Thoracic aorta (tissue), 2 donors: ENCODE measurements at places on chromosomes 6 and 20. TPM values are rescaled to one million over a fixed set of nuclear protein-coding genes. Genes with fewer than 3 reads are reported as not detected.

DNA sequence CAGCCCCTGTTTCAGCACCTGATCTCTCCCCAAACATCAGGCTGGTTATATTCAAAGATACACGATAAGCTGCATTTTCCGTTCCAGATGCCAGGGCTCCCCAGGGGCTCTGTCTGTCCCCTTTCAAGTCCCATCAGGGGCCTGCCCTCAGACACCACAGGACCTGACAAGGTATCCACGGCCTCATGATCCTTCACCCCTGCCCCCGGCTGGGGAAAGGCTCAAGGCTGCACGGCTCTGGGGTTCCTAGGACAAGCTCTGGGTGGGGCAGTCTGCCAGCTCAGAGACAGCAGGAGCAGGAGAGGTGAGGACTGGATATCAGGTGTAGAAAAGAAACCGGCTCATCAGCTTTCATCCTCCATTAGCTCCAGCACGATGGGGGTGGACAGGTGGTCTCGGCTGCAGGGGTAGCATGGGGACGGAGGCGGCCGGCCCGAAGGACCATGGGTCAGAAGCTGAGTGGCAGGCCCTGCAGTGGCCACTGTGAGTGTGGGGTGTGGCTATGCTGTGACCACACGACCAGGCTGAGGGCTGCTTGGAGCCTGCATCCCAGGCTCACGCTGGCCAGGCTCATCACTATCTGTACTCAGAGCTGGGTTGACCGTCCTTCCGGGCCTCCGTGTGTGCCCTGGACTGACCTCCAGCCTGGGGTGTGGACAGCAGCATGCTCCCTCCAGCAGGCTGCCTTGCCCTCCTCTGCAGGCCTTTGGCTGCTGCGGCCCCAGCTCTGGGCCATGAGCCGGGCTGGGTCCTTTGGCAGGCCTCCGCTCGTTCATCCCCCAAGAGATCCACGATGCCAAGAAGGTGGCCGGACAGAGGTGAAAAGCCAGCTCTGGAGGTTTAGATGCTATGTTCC lies 386.2 kb downstream of the THBS2 start:
- H3K36me3 ChIP-seq, result no peaks in the 10 kb centered on the region
- no peak overlapping the region for H3K4me3 ChIP-seq
- H3K27ac ChIP-seq, result no peak overlapping the region
- no peaks in the 10 kb centered on the region for H3K27me3 ChIP-seq
- DNase-seq, result no peak
- H3K4me1 ChIP-seq, result no peaks in the 10 kb centered on the region

The RAET1L gene
- not detected for total RNA-seq

DNA sequence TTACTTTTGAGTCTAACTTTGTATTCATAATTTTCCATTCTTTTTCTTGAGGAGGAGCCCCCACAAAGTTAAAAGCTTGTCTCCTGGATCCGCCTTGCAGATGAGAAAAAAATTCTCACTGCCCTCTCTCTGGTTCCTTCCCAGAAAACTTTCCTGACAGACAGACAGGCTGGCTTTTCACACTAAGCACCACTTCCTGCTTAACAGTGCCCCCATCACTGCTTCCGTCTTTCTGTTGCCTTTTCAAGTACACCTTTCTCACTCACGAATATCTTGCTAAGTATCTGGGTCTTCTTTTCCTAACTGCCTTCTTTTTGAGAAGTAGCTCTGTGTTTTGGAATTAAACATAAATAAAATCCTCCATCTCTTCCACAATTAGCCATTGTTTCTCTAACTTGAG lies 19.8 kb upstream of the LMBRD1 start:
- no peak overlapping the region for H3K27ac ChIP-seq
- no peaks in the 10 kb centered on the region for H3K36me3 ChIP-seq
- no peak for DNase-seq
- peaks cover 2% of the 10 kb centered on the region for H3K4me1 ChIP-seq
- H3K4me3 ChIP-seq, result no peak overlapping the region
- no peaks in the 10 kb centered on the region for H3K27me3 ChIP-seq

- no peak overlapping the region for H3K27ac ChIP-seq
- H3K4me1 ChIP-seq, result no peaks in the 10 kb centered on the region
- no peaks in the 10 kb centered on the region for H3K27me3 ChIP-seq
- DNase-seq, result no peak
- H3K4me3 ChIP-seq, result no peak overlapping the region
Observed at GRCh38 chr6:129539032-129539431, 170.9 kb downstream of the ARHGAP18 start.

DNA sequence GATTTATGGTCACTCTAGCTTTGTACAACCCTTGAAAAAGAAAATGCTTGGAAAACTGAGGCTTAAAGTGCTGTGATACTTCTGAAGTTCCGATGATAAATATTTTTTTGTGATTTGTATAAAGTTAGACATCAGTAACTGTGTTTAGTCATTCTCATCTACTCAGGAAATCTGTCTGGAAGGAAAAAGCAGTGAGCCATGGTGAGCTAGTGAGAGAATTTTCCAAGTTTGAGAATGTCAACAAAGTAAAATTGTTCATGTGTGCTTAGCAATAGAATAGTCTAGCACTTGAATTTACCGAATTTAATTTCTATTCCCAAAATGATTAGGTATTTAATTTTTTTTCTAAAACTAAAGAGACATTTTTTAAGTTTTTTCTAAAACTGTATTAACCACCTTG lies 41.3 kb upstream of the PLCB4 start:
- H3K27me3 ChIP-seq, result no peaks in the 10 kb centered on the region
- H3K4me1 ChIP-seq, result peaks cover 7% of the 10 kb centered on the region
- H3K36me3 ChIP-seq, result no peaks in the 10 kb centered on the region
- no peak for DNase-seq

GRCh38 chr6:22631091-22631490 lies 61.7 kb downstream of the HDGFL1 start:
- DNase-seq, result no peak
- H3K27me3 ChIP-seq, result no peaks in the 10 kb centered on the region
- H3K4me1 ChIP-seq, result peaks cover 16% of the 10 kb centered on the region
- no peak overlapping the region for H3K27ac ChIP-seq
- no peaks in the 10 kb centered on the region for H3K36me3 ChIP-seq
- H3K4me3 ChIP-seq, result no peak overlapping the region

The ZDHHC14 gene
- 20.0 TPM for total RNA-seq

DNA sequence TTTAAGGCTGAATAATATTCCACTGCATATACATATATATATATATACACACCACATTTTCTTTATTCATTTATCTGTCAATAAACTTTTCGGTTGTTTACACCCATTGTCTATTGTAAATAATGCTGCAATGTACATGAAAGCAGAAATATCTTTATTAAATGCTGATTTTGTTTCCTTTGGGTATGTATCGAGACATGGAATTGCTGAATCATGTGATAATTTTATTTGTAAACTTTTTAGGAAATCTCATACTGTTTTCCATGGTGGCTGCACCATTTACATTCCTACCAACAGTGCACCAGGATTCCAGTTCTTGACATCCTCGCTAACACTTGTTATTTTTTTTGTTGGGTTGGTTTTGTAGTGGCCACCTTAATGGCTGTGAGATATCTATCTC lies 14.1 kb upstream of the HLA-DOA start:
- no peaks in the 10 kb centered on the region for H3K27me3 ChIP-seq
- H3K27ac ChIP-seq, result no peak overlapping the region
- H3K4me1 ChIP-seq, result peaks cover 3% of the 10 kb centered on the region
- no peak overlapping the region for H3K4me3 ChIP-seq

- H3K4me3 ChIP-seq, result no peak overlapping the region
- no peaks in the 10 kb centered on the region for H3K4me1 ChIP-seq
- H3K27me3 ChIP-seq, result no peaks in the 10 kb centered on the region
- H3K36me3 ChIP-seq, result peaks cover 5% of the 10 kb centered on the region
- H3K27ac ChIP-seq, result no peak overlapping the region
Observed at GRCh38 chr6:109762769-109763441, 71.8 kb downstream of the FIG4 start.

DNA sequence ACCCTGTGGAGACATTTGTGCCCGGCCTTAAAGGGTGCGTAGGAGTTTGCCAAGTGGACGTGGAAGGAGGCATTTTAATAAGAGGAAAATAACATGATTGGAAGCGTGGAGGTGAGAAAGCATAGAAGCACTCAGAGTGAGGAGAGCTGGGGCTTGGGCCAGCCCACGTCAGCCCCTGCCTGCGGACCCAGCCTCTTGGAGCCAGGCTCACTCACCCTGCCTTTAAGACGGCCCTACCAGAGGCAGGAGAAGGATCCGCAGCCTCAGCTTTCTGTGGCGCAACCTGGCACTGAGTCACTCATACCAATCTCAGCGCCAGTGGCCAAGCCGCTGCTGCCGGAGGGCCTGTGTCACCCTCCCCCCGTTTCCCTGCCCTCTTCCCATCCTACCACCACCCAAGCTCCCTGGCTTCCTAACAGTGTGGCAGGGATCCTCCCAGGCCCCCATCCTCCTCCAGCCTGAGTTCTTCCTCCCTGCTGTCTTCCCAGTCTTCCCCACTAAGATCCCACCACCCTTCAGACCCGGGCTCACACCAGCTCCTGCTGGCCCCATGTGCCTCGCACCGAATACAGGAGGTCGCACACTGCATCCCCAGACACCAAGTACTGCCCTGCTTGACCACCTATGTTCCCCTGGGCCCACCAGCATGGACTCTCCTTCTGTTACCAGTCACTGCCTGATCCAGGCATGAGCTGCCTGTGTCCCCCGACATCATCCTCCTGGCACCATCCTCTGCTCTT lies 285.2 kb downstream of the UST start:
- DNase-seq, result no peak
- H3K27ac ChIP-seq, result peak overlapping the region; percentile 84
- H3K4me1 ChIP-seq, result peaks cover 16% of the 10 kb centered on the region
- peak overlapping the region; percentile 22 for H3K4me3 ChIP-seq
- H3K27me3 ChIP-seq, result no peaks in the 10 kb centered on the region
- H3K36me3 ChIP-seq, result no peaks in the 10 kb centered on the region

- DNase-seq, result no peak
- no peak overlapping the region for H3K27ac ChIP-seq
- H3K36me3 ChIP-seq, result no peaks in the 10 kb centered on the region
- H3K4me3 ChIP-seq, result no peak overlapping the region
Observed at GRCh38 chr20:51935003-51935358, 132.7 kb upstream of the SALL4 start.

The FNDC1 gene
- 5.3 TPM for total RNA-seq

The IMPG1 gene
- total RNA-seq, result not detected

DNA sequence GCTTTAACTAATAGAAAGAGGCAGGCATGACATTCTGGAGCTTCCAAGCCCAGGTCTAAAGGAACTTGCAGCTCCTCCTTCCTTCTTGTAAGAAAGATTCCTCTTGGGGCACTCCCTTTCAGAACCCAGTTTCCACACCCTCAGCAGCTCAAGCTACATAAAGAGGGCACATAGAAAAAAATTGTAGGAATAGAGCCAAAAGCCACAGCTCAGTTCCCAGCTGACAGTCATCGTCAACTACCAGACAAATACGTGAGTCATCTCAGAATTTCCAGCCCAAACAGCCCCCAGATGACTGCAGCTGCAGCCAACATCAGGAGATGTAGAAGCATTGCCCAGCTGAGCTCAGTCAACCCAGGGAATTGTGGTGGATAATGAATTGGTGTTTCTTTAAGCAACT lies 349.8 kb upstream of the ARID1B start:
- no peak overlapping the region for H3K27ac ChIP-seq
- H3K36me3 ChIP-seq, result no peaks in the 10 kb centered on the region
- H3K4me3 ChIP-seq, result no peak overlapping the region
- H3K27me3 ChIP-seq, result no peaks in the 10 kb centered on the region
- DNase-seq, result peak; percentile 38
- peaks cover 12% of the 10 kb centered on the region for H3K4me1 ChIP-seq

GRCh38 chr6:8054276-8054675 lies 9.9 kb downstream of the BLOC1S5 start:
- H3K27me3 ChIP-seq, result no peaks in the 10 kb centered on the region
- no peak overlapping the region for H3K4me3 ChIP-seq
- DNase-seq, result no peak
- no peaks in the 10 kb centered on the region for H3K4me1 ChIP-seq
- H3K36me3 ChIP-seq, result no peaks in the 10 kb centered on the region

DNA sequence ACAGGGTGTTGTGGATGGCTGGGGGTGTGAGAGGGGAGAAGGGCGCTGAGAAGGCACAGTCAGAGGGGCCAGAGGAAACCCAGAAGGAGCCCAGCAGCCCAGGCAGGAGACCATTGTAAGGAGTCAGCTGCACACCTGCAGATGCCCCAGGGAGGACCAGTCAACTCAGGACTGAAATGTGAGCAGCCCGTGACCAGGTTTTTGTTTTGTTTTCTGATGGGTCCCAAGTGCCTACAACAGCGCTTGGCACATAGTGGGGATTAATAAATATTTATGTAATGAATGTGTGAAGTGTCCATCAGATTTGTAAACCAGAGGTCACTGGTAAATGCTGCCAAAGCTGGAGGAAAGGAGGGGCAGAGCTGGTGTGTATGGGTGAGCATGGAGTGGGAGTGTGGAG lies 30.2 kb downstream of the TRAM2 start:
- H3K27ac ChIP-seq, result no peak overlapping the region
- peaks cover 99% of the 10 kb centered on the region for H3K4me1 ChIP-seq
- H3K36me3 ChIP-seq, result no peaks in the 10 kb centered on the region
- no peak overlapping the region for H3K4me3 ChIP-seq
- no peak for DNase-seq
- H3K27me3 ChIP-seq, result no peaks in the 10 kb centered on the region

The LPA gene
- total RNA-seq, result not detected

DNA sequence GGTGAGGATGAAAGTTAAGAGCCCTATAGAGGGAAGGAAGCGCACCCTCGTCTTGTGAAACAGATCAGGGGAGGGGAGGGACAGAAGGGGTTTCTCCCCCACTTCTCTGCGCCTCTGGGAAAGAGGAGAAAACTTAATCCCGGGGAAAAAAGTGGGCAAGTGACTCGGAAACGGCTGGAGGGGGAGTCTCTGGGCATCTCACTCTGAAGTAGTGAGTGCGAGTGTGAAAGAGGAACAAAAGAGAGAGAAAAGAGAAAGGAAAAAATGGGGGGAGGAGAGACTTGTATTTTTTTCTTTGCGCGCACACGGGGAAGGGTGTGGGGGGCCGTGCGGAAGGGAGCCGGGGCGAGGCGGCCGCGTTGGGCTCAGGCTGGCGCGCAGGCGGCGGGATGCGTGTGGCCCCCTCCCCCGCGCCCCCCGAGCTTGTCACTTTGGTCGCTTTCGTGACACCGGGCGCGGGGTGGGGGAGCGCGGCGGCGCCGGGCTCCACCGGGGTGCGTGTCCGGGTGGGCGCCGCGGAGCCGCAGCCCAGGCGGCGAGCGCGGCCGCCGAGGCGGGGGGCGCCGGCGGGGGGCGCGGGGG lies 454 bp downstream of the L3MBTL3 start:
- no peaks in the 10 kb centered on the region for H3K36me3 ChIP-seq
- H3K4me3 ChIP-seq, result peak overlapping the region; percentile 88
- H3K27me3 ChIP-seq, result no peaks in the 10 kb centered on the region
- peaks cover 8% of the 10 kb centered on the region for H3K4me1 ChIP-seq
- H3K27ac ChIP-seq, result peak overlapping the region; percentile 70

DNA sequence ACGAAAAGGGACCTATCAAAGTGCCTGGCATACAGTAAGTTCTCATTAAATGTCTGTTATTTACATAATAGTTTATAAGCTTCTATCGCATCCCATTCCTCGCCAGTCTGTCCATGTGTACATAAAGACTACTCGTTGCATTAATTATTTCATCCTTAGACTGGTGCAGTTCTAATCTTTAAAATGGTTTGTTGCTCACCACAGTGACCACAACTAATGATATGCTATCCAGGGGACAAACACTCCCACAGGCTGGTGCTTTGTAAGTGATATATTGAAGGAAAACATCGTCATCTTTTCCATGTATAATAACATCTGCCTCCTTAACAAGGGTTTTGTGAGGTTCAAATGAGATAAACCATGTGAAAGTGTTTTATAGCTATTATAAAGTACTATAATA lies 39.0 kb upstream of the HBS1L start:
- DNase-seq, result no peak
- H3K27ac ChIP-seq, result no peak overlapping the region
- no peaks in the 10 kb centered on the region for H3K36me3 ChIP-seq
- no peak overlapping the region for H3K4me3 ChIP-seq
- no peaks in the 10 kb centered on the region for H3K4me1 ChIP-seq

GRCh38 chr6:115194981-115195638 lies 852.3 kb upstream of the HS3ST5 start:
- no peak overlapping the region for H3K27ac ChIP-seq
- no peak for DNase-seq
- H3K4me3 ChIP-seq, result no peak overlapping the region
